ENCODE measurements at places on chromosomes 5 and 9.

DNA sequence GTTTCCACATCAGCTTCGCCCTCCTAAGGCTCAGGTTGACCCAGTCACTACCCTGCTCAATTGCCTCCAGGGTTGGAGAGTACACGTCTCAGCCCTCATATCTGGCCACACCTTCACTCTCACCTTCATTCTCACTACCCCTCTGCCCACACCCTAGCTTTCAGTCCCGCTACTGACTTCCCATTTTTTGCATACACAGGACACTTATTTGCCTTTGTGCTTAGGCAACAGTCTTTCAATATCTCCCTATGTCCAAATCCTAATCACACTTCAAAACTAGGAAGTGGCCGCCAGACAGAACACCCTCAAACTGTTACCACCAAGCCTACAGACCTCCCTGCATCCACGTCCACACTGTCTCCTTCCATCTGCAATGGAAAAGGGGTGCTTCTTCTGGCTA is 10.9 kb downstream of the MCTP1 start:
- no peak for DNase-seq

DNA sequence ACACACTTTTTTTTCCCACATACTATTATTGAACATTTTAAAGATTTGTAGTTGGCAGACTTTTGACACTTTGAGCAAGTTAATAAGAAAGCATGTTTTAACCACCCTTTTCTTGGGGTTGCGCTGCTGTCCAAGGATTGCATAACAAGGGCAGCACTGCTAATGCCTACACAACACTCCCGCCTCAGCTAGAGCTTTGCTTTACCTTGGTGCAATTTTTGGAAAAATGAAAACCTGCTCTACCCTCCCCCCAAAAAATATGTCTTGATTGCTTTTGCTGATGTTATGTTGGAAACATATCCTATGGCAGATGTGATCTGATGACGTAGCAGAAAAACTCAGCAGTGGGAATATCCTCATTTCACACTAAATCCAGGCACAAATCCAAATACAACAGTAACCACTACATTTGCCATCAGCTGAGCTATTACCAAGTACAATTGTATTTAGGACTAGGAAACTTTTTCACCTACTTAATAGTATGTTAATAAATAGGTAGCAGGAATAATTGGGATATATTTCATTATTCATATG is 51.5 kb downstream of the UBE2R2 start:
- peak; percentile 67 for DNase-seq

DNA sequence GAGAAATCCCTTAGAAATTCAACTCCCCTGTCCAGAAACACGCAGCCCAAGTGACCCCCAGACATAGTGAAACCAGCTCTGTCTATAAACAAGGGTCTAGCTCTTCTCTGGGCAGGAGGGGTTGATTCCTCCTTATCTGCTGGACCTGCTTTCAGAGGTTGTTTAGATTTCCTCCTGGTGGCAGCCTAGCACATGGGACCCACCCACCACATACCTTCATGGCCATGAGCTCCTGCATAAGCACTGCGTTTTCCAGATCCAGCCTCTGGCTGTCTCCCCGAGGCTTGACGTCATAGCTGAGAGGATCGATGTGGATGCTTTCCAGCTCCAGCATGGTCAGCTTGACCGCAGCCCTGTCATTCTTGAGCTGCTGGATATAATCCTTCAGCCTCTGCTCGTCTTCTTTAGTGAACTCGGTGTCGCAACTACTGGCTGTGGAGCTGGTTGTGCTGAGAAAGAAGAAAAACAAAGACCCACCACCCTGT is 77.0 kb downstream of the DCP2 start:
- no peak for DNase-seq

DNA sequence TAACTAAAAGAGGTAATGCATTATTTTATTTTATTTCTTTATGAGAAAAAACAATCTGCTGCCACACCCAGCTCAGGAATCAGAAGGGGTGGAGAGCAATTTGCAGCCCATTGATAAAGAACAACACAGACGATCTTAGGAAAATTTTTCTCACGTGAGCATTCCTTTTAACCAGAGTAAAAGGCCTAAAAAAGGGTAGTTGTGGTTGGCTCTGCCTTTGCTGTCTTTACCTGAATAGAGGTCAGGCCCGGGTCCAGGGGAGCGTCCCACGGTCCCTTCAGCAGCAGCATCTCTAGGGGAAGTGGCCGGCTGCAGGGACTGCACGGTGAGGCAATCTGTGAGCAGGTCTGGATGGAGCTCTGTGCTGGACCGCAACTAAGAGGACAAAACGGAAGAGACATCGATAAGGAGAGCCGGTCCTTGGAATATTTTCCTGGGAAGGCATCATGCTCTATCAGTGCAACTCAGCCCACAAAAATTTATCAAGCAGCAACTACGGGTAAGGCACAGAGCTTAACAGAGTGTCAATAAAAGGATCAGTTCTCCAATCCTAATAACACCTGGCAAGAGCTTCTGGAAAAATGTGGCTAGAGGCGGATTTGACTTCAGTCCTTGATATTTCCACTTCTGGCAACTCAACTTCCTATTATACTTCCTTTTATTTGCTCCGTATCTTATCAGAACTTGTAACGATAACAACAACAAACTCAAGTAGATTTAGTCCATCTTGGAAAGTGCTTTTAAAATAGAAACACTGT is 372.8 kb upstream of the RFX3 start:
- no peak for DNase-seq

DNA sequence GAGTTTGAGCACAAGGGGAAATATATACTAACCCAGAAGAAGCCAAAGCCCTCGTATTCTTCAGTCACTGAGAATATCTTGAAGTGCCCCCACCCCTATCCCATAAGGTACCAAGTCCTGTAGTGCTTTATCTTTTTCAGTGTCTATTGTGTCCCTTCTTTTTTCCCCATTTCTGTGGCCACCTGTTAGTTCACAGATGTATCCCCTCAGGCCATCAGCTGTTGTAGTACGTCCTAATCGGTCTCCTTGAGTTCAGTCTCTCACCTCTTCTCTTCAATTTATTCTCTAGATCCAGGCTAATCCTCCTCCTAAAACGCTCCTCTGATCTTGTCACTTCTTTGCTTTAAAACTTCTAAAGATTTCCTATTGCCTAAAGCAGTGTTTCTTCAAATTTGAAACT is 10.4 kb downstream of the RGS7BP start:
- no peak for DNase-seq
